ENCODE measurements at places on chromosomes 3 and 15.

- DNase-seq = no peak
Measured at GRCh38 chr15:68204776-68205557, at the start of gene CALML4. Gene CALML4 (minus strand): TSS chr15:68205332. CDS start chr15:68205247, 85 bp downstream.

- DNase-seq = no peak
Measured at GRCh38 chr15:25864966-25865365, 1.8 kb upstream of the ATP10A start.

DNA sequence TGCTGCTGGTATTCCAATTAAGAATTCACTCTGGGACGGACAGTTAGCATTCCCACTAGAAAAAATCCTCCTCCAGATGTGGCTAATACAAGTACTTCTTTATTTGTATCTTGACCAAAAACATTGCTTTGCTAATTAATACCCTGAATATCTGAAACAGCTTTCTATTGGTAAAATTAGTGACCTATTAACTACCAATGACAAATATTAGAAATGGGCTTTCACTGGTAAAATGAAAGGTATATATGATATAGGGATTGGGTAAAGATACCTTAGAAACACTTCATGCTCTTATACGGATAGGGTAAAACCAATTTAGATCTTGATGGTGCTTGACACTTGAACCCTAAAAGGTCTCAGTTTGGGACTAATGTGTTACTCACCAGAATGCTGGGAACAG lies 52.3 kb downstream of the CRTAP start:
- DNase-seq = no peak

GRCh38 chr15:69342460-69343076 lies 43.9 kb downstream of the PAQR5 start:
- DNase-seq = no peak

- DNase-seq = no peak
Measured at GRCh38 chr3:195153130-195153529, 117.8 kb downstream of the XXYLT1 start.

DNA sequence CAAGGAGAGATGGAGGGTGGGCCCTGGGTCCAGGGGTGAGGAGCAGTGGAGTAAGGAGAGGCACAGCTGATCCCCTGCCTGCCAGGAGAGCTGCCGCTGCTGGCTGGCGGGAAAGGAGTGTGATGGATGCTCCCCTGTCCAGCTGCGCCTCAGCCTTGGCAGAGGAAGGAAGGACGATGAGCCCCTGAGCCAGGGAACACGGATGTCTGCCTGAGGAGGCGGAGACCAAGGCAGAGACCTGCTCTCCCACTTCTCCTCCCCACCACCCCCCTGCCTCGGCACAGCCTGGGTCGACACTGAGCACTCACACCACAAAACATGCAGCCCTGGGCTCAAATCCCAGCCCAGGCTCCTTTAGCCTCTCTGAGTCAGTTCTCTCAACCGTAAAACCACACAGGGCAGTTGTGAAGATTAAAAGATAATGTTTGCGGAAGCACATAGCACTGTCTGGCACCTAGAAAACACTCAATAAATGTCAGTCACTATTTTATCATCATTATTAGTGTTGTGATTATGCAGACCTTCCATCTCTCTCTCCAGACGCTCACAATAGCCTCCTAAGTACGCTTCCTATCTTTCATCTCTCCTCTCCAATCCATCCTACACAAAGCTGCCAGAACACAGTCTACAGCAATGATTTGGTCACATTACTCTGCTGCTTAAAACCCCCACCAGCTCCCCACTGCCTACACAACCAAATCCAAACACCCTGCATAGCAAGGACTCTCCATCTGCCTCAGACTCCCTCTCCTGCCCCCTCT lies 52.2 kb downstream of the SEMA5B start:
- peak; percentile 81 for DNase-seq

- DNase-seq = no peak
Measured at GRCh38 chr3:50150404-50150750, 4.7 kb upstream of the SEMA3F start.

DNA sequence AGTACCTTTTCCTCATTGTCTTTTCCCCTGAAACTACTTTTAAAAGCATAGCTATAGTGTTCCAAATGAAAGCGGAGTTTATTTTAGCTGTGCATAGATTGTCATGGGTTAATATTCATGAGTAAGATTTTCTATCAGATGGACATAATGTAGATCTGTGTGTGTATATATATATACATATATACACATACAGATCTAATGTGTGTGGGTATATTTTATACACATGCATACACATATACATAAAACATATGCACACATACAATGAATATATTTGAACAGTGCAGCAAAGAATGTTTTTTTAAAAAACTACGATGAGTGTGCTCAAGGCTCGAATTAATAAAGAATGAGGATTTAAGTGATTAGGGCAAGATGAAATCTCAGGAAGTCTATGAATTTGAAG lies 328.3 kb upstream of the IL12A start:
- no peak for DNase-seq

DNA sequence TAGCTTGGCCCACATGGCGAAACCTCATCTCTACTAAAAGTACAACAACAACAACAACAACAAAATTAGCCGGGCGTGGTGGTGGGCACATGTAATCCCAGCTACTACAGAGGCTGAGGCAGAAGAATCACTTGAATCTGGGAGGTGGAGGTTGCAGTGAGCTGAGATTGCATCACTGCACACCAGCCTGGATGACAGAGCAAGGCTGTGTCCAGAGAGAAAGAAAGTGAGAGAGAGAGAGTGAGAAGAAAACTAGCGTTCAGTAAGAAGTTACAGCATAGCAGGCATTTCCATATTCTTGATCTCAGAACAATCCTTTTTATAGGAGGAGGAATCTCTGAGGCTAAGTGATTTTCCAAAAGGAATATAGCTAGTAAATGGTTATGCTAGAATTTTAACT lies 1076.1 kb downstream of the AGBL1 start:
- DNase-seq = peak; percentile 1

DNA sequence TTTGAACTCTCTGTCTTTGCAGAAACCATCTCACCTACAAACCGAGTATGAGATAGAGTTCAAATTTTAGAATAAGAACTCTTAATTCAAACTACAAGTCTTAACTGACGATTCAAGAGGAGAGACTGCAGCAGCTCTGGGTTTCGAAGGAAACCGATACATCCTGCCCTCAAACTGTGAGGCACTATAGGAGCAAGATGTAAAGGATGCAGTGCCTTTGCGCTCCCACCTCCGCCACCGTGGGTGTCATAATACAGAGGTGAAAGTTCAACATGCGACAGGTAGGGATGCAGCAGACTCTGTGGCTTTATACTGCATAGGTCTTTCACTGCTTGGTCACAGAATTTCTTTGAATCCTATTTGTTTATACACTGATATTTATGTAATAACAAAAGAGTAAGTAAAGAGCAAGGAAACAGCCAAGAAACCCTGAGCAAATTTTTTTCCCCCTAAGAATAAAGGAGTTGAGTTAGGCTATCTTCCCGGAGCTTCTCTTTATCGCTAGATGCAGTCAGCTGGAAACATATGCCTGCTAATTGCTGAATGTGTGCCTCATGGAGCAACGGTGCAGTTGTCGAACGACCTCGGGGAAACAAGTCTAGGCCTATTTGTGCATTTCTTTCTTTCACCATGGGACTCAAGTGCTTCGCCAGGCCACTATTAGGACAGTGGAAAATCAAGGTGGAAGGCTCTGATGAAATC lies 1097.6 kb upstream of the CFAP20DC start:
- DNase-seq = peak; percentile 23

GRCh38 chr15:73022161-73022560 lies 30.1 kb upstream of the NEO1 start:
- DNase-seq = no peak

GRCh38 chr15:60589728-60590127 lies 110.8 kb upstream of the ICE2 start:
- no peak for DNase-seq

GRCh38 chr3:195204360-195205163 lies 66.4 kb downstream of the XXYLT1 start:
- DNase-seq = no peak

DNA sequence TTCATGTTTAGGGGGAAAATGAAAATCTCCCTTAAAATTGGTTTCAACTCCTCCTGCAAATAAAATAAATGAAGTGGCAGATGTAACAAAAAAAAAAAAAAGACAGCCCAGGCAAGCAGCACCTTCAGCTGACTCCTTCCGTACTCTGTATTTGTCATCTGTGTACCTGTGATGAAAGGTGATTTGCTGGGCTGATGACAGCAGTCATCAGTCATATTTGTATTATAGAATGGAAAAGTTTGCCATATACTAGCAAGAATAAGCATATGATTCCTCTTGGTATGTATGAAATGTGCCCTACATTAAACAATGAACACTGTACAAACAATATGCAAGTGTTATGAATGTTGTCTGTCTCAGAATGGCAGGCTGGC lies 44.1 kb upstream of the WWTR1 start:
- DNase-seq = peak; percentile 73

DNA sequence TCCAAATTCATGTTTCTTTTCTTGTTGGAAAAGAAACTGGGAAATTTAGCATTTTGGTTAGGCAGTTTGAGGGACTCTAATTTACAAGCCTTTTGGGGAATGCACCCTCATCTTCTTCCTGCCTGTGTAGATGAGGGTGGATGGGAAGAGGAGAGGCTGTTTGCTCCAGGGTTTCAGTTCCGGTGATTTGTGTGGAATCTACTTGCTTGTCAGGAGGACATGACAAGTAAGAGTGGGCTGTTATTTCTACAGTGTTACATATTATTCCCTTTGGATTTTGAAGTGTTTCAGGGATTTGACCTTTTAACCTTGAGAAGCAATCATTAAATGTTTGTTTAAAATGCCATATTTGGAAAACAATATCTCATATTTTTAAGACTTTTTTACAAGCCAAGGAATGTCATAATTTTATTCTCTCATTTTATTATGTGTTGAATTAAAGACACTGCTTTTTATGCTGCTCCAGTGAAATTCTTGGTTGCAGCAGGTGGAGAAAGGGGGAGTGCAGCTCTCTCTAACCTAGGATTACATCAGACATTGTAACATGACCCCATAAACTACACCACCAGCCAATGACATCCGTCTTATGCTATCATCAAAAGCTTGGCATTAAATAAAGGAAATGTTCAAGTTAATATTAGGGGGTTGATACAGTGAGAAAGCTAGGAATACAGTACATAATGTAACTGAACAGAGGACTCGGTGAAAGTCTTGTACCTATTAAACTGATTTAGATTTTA lies 30.2 kb downstream of the PLAAT1 start:
- DNase-seq = no peak

DNA sequence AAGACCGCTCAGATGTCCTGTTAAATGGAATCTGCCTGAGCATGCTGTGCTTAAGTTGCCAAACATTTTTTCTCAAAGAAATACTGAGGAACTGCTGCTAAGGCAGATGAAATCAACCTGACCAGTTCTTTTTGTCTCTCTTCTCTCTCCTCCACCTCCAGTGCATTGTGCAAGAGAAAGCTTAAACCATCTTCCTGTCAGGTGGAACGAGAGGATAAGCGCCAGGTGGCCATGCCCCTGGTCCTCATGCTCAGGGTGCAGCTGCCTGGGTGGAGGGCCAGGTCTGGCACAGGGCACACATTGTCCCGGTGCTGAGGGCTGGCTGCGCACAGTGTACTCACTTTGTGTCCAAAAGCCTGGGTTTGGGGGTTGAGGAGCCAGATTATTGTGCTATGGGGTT lies 176.2 kb upstream of the TP63 start:
- no peak for DNase-seq

DNA sequence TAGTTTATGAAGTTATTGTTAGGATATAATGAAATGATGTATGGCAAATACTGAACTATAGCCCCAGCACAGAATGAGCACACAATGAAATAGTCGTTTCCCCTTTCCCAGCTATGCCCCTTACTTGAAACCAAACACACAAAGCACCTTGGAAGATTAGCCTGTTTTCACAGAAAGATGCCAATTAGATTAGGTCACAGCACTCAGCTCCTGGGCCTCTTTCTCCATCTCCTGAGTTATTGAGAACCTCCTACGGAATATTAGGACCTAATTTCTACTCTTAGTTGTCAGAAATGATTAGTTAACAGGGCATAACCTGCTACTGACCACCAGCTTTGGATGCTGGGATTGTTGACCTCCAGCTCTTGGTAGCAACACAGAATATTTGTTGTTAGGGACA lies 269.4 kb upstream of the ROPN1 start:
- DNase-seq = no peak

DNA sequence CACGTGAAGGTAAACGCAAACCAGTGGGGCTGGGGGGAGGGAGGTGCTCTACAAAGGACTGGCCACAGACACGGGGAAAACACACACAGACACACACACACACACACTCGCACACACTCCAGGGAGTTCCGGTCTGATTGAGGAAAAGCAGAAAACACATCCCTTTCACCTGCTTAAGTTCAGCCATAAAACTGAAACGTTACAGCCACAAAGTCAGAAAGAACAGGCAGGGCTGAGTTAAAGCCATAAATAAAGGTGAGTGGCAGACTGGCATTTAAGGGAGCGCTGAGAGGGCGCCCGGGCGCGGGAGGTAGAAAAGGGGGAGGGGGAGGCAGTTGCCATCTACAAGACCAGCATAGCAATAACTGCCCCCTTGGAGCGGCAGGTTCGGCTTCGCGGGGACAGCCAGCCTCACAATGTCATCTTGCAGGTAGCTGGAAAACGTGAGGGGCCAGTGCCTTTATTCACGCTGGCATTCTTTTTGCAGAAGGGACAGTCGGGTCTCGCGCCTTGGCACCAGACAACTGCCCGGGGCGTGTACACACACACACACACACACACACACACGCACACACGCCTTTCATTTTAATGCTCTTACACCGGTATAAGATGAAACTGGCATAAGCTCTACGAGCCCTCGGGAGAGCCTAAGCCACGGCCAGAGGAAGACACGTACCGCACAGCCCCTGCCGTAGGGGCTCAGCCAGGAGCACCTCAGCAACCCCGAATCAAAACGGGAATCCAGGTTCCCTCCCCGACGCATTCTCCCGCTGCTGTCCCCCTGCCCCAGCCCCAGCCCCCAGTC lies 866 bp downstream of the TNIK start:
- peak; percentile 40 for DNase-seq

DNA sequence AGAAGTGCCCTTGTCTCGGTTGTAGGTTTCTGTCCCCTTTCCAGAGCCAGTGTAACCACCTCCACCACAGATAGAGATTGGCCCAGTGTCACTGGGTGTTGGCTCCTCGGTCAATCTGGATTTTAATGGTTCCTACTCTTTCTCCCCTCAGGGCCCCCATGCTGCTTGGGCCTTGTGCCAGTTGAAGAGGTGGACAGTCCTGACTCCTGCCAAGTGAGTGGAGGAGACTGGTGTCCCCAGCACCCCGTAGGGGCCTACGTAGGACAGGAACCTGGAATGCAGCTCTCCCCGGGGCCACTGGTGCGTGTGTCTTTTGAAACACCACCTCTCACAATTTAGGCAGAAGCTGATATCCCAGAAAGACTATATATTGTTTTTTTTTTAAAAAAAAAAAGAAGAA lies 75.2 kb downstream of the BOC start:
- DNase-seq = no peak

DNA sequence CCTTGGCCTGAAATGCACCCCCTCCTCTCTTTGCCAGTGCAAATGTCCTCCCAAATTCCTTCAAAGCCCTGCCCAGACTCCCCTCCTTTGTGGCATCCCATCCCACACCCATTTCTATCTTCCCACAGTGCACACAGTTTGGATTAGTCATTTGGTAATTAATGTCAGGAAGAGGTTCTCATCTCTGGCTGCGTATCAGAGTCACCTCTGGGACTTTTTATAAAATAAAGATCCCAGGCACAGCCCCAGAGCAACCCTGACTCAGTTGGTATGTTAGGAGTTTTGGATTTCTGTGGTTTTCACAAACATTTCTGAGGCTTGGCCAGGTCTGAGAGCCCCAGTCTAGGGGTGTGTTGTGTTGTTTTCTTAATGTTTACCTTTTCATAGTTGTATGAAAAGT lies 41.6 kb downstream of the C3orf20 start:
- DNase-seq = no peak

All from activated CD4-positive, alpha-beta T cell treated with anti-CD3 and anti-CD28 coated beads, Interleukin-2, amount 50 U/mL, for 16 hours (primary cell).